ENCODE measurements at places on chromosomes 16 and 17.

- peak; percentile 24 for DNase-seq
These were observed at the start of gene PMP22 for GRCh38 chr17:15265131-15265530. PMP22 (minus strand) TSS chr17:15265326; CDS start chr17:15260727, 4,599 bp downstream.

DNA sequence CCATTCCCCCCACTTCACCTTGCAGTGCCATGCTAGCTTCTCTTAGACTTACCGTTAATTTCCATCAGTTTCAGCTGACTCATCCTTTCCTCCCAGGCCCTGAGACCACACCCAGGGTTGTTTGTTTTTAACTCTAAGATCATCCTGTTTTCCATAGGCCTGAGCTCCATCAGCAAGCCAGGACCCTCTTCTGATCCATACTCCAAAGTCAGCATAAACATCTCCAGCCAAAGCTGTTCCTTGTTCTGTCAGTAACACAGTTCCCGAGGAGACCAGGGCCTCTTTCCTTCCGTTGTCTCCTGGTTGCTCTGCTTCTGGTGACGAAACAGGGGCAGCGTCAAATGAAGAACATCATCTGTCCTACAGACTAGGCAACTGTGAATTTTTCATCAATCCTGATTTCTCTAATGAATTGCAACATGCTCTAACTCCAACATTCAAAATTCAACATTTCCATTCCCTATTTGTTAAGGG is 83.8 kb upstream of the HNF1B start:
- no peak for DNase-seq

- no peak for DNase-seq
These were observed 8.8 kb downstream of the RSAD1 start for GRCh38 chr17:50487213-50488096.

GRCh38 chr16:86580063-86580790 is 1.9 kb downstream of the FOXL1 start:
- no peak for DNase-seq

- no peak for DNase-seq
These were observed 92.8 kb downstream of the RBFOX3 start for GRCh38 chr17:79517827-79518584.

DNA sequence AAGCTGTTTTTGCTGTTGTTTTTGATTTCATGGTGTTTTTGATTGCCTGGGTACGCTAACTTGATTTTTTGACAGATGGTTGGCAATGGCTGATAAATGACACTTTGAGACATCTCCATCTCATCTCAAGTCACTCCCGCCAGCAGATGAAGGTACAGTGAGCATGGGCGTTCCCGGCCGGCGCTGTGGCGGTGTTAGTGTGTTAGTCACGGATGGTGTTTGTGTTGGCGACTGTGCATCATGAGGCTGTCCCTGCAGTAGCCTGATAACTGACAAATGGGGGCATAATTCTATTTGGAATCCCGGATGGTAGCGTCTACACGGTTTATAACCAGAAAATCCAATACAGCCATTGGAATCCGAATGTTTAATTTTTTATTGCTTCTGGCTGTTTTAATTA is 81.6 kb upstream of the ZNF750 start:
- DNase-seq = no peak

DNA sequence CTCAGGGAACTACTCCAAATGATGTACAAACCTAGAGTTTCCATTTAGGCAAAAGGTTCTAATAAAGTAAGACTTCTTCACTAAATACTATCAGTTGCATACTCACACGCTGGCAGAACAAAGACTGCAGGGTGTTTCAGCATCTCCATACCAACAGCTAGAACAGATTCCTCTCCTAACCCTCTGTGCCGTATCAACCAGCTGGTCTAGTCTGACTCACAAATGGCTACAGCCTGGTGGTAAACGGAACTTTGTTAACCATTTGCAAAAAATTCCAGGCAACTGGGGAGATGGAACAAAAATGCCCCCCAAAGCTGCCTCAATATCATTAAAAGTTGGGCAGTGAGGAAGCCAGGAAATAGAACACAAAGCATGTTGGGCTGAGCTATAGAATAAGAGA is 217.1 kb downstream of the GRIN2A start:
- DNase-seq = no peak

- no peak for DNase-seq
These were observed 6.5 kb upstream of the CTCF start for GRCh38 chr16:67555795-67556212.

GRCh38 chr16:53515259-53515658 is 12.2 kb upstream of the AKTIP start:
- no peak for DNase-seq

DNA sequence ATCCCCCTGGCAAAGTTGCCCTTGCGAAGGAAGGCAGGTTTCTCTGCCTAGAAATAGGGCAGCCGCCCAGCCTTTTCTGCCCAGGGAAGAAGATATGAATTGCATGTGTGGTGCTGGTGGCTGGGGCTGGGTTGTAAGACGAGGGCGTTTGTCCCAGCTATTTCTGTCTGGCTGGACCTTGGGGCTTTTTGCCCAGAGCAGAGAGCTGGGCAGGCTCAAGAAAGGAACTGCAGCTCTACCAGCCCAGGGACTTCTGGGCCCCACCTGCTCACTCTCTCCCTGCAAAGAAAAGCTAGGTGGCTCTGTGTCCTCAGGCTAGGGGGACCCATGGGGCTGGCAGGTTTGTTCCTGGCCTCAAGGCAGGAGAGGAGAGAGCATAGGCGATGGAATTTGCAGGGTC is 586 bp downstream of the CACNG1 start:
- no peak for DNase-seq

GRCh38 chr16:10777356-10777755 is 33.7 kb downstream of the NUBP1 start:
- DNase-seq = no peak

DNA sequence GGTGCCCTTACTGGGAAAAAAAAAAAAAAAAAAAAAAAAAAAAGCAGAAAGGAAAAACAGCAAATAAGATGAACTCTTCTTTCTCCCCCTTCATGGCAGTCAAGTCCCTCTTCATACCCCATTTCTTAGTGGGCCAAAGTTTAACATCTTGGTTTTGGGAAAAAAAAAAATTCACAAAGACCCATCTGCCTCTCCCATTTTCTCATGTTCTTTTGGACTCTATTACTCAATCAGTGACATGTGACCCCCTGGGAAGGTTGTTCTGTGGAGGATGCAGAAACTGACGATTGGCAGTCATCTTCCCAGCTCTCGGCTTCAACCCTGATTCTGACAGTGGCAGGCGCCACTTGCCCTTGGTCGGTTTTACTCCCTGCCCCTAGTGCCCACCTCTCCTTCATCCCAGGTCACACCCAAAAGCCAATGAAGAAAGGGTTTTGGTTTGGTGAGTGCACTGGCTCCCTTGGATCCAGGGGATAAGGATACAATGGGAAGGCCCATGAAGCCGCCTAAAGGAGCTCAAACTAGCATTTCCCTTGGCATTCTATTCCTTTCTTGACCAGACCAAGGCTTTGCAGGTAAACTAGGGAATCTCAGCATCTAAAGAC is 60.7 kb upstream of the TBX2 start:
- no peak for DNase-seq

- DNase-seq = no peak
These were observed 42.0 kb upstream of the ETV4 start for GRCh38 chr17:43588121-43588520.

GRCh38 chr16:87086575-87086974 is 230.6 kb downstream of the C16orf95 start:
- DNase-seq = no peak

DNA sequence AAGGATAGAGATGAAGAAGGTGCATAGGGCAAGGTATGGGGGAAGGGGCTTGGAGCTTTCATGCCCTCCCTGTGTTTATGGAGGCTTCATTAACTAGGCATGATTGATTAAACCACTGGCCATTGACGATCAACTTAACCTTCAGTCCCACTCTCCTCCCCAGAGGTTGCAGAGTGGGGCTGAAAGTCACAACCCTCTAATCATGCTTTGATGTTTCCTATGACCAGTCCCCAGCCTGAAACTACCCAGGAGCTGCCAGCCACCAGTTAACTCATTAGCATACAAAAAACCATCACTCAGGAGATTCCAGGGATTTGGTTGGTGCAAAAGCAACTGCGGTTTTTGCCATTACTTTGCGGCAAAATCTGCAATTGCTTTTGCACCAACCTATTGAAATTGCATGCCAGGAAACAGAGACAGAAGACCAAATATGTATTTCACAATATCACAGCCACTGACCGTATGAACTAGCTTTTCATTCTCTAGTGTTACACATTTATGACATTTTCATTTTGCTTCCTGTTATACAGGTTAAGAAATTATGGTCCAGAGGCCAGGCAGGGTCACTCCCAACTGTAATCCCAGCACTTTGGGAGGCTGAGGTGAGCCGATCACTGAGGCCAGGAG is 5.4 kb downstream of the GFOD2 start:
- no peak for DNase-seq

DNA sequence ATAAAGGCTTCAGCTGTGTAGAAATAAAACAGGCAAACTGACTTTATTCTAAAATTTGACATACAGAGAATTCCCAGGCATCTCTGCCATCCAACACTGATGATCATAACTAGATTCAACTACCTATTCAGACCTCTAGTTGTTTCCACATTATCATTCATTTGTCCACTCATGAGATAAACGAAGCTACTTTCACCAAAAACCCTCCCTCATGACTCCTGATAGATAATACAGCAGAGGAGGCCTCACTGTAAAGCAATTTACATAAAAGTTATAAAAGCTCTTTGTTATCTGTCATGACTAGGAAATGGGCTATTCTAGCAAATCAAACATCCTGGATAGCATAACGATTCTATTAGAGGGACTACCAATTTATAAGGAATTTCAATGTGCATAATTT is 19.6 kb upstream of the RFFL start:
- no peak for DNase-seq

- no peak for DNase-seq
These were observed 206.4 kb downstream of the KIF2B start for GRCh38 chr17:54028986-54029580.

DNA sequence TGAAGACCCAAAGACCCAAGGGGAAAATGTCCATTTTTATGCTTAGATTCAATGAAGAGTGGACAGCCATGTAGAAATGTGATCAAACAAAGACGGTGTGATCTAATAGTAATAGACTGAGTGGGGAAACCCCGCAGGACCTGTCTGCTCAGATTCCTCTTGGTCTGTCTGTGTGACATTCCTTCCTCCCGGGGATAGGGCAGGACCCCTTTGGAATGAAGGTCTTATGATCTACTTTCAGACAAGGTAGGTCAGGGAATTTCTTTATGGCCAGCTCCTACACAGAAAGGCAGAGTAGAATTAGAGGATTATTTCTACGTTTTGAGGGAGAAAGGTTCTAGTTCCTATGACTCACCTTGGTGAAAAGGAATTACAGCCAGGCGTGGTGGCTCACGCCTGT is 267.6 kb downstream of the STX8 start:
- DNase-seq = no peak

DNA sequence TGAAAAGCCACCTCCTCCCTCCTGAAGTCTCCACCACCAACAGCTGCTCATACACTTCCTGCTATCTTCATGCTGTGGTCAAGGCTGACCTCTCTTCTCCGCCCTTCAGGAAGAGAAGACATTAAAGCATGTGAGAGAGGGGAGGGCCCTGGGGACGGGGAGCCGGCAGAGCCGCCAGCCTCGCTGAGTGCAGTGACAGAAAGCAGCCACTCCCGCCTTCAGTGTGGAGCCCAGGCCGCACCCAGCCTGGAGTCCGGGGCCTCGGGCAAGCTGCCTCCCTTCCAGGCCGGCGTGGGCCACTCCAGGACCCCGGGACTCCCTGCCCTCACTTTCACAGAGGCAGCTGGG is 94.7 kb upstream of the TNRC6C start:
- no peak for DNase-seq

GRCh38 chr17:49390548-49391324 is 23.9 kb downstream of the PHB1 start:
- DNase-seq = no peak

DNA sequence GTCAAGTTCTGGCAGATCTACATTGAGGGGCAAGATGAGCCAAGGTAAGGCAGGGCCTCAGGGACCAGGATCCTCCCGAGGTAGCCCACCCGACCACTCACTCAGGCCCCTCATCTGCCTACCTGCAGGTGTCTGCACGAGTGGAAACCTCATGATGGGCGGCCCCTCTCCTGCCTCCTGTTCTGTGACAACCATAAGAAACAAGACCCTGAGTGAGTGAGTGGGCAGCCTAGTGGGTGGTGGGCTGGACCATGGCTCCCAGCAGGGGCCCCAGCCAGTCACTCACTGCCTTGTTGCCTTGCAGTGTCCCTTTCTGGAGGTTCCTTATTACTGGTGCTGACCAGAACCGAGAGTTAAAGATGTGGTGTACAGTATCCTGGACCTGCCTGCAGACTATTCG is 5.4 kb downstream of the EDC4 start:
- DNase-seq = no peak

DNA sequence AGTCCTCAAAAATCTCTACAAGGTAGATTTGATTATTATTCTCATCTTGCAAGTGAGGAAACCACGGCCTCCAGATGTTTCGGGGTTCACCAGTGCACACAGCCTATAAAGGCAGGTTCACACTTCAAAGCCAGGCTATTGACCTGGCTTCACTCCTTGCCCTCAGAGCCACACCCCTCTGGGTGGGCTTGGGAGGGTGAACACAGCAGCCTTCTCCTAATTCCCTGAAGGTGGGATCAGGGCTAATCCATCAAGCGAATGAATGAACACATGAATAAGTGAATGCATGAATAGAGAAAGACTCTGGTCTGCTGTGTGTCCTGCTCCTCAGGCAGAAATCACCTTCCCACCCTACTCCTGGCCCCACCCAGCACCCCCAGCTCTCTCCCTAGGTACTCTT is 139.0 kb downstream of the CYLD start:
- no peak for DNase-seq

DNA sequence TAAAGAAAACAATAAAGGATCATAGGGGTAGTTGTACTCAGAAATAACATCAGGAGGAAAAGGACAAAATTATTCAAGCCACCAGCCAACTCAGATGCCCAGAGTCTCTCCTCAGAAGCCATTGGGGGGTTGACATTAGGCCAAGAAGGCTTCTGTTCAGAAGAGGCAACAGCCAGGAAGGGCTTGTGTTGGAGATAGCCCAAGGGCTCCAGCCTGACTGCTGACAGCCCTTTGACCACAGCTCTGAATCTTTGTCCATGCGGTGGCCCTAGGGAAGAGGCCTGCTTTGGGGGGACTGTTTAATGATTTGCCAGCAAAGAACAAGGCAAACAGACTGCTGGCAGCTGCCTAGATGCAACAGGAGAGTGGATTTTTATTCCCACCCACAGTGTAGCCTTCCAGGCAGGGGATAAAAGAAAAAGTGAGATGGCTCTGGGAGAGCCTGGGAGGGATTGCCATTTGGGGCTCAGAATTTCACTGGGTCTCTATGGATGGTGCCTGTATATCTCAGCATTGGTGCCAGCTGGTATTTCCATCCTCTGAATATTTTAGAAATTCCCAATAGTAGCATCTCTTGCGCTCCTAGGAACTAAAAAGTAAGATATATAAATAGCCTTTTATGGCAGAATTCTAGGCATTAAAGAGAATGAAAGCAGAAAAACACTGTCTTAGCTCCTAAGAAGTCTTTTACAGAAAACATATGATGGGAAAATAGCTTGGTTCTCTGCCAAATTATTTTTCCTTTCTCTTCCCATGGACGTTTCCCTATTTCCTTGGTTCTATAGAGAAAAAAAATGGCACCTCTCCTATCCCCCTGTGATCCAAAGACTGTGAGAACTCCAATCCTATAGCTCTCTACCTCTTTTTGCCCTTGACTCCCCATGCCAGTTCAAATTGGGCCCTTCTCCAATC is 29.4 kb upstream of the SUPT4H1 start:
- no peak for DNase-seq

GRCh38 chr16:22216191-22216831 is 10.2 kb downstream of the EEF2K start:
- DNase-seq = no peak

Data from substantia nigra (tissue), 51 donors.